ENCODE measurements at places on chromosomes 12 and 14. TPM values are rescaled to one million over a fixed set of nuclear protein-coding genes. Genes with fewer than 3 reads are reported as not detected.
A peak's percentile ranks its signal among the peaks of the same experiment; 100 is the strongest.

KRT8 gene
- total RNA-seq: 4,207 TPM

LUM gene
- 26.1 TPM for total RNA-seq

TIMM9 gene
- 28.4 TPM for total RNA-seq

KRT2 gene
- total RNA-seq: not detected

KRT6C gene
- not detected for total RNA-seq

GNG2 gene
- total RNA-seq: 18.2 TPM

VIPAS39 gene
- 16.3 TPM for total RNA-seq

KLRC4 gene
- 0.47 TPM for total RNA-seq

CRACR2A gene
- 50.3 TPM for total RNA-seq

KLHL33 gene
- 0.05 TPM for total RNA-seq

USP44 gene
- 0.22 TPM for total RNA-seq

RNASE8 gene
- total RNA-seq: not detected

MIP gene
- total RNA-seq: not detected

- H3K4me1 ChIP-seq: no peaks in the 10 kb centered on the region
- H3K27ac ChIP-seq: no peak overlapping the region
- no peak for DNase-seq
- no peaks in the 10 kb centered on the region for H3K27me3 ChIP-seq
- H3K36me3 ChIP-seq: no peaks in the 10 kb centered on the region
Observed at GRCh38 chr12:105445649-105446048, 115.2 kb downstream of the C12orf75 start.

DNA sequence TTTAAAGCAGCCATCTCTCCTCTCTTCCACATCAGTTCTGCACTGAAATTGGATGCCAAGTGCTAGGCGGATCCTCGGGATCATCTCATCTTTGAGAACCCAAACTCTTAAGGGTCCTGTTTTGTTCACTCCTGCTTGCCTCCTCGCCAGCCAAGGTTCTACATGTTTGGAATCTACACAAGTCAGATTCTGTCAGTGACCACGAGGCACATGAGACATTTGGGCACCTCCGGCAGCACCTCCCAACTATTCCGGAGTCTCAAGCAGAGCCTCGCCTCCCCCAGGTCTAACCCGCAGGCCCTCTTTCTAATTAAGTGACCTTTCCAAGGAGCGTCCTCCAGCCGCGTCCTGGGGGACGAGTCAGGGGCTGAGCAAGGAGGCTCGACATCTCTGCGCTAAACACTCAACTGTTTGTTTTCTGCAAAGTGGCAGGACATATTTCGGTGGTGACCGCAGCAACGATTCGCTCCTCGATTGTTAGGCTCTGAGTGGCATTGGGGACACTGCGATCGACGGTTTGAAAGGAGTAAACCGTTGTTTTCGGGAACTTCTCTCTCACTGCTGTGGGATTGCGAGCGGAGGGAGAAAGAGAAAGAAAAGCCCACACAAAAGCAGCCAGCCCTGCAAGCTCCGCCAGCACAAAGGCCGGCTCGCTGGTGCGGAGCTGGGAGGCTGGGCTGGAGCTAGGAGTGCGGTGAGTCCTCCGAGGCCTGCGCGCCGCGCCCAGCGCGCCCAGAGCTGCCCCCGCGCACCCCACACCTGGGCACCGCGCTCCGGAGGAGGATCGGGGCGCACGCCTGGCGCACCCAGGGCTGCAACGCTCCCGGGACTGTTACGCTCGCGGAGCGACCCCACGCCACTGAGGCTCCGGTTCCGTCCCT is 640 bp downstream of the ARMH4 start:
- no peaks in the 10 kb centered on the region for H3K4me1 ChIP-seq
- DNase-seq: peak; percentile 23
- peaks cover 23% of the 10 kb centered on the region for H3K27me3 ChIP-seq
- no peaks in the 10 kb centered on the region for H3K36me3 ChIP-seq
- peak overlapping the region; percentile 89 for H3K4me3 ChIP-seq
- H3K27ac ChIP-seq: no peak overlapping the region

- H3K27ac ChIP-seq: no peak overlapping the region
- no peaks in the 10 kb centered on the region for H3K36me3 ChIP-seq
- H3K27me3 ChIP-seq: peaks cover 92% of the 10 kb centered on the region
- H3K4me1 ChIP-seq: peaks cover 4% of the 10 kb centered on the region
- no peak for DNase-seq
- no peak overlapping the region for H3K4me3 ChIP-seq
Observed at GRCh38 chr12:57222286-57223190, 5.9 kb downstream of the NXPH4 start.

DNA sequence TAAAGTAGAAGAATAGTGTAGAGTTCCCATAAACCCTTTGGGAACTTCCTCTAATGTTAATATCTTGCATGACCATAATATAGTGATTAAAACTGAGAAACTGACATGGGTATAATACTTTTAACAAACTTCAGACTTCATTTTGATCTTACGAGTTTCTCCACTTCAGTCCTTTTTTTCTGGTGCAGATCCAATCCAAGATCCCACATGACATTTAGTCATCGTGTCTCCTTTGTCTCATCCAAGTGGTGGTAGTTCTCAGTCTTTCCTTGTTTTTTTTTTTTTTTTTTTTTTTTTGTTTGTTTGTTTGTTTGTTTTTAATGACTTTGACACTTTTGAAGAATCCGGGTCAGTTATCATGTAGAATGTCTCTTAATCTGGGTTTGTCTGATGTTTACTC is 179.2 kb downstream of the CACNA1C start:
- H3K36me3 ChIP-seq: no peaks in the 10 kb centered on the region
- DNase-seq: no peak
- no peaks in the 10 kb centered on the region for H3K4me1 ChIP-seq
- no peak overlapping the region for H3K27ac ChIP-seq
- H3K27me3 ChIP-seq: no peaks in the 10 kb centered on the region

DNA sequence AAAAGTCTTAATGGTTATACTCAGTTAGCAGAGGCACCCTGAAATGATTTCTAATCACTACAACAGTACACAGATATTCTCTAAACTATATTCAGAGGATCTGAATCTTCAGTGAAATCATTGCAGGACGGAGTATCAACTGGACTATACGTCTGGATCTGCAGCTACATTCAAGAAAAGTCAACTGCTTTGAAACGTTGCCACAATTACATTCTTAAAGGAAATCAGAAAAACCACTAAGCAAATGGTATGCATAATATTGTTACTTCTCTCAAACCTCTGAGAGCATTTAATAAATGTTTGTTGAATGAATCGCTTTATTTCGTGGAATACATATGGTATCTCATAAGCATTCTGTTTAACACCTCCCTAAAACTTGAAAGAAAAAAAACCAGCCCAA is 67.4 kb downstream of the MED13L start:
- no peak overlapping the region for H3K4me3 ChIP-seq
- H3K27ac ChIP-seq: no peak overlapping the region
- H3K4me1 ChIP-seq: no peaks in the 10 kb centered on the region
- DNase-seq: no peak

DNA sequence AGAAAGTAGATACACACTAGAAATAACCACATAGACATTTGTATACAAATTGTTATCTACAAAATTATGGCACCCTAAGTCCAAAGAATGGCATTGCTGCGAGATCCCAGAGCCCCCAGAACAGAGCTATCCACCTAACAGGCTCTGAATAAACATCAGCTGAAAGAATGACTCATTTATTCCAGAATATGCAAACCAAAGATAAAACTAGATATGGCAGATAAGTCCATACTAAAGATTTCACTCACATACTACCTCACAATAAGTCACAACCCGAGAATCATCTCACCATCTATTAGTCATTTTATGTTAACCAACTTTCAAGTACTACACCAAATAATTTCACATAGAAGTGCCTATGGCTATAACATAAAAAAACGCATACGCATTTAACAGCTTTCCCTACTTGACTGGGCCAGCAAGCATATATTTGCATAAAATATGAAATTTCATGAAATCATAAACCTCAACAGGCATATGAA is 5.6 kb downstream of the CNIH1 start:
- no peak overlapping the region for H3K27ac ChIP-seq
- H3K27me3 ChIP-seq: no peaks in the 10 kb centered on the region
- H3K4me1 ChIP-seq: no peaks in the 10 kb centered on the region
- H3K4me3 ChIP-seq: no peak overlapping the region
- DNase-seq: no peak

- H3K27me3 ChIP-seq: no peaks in the 10 kb centered on the region
- no peak overlapping the region for H3K4me3 ChIP-seq
- no peak overlapping the region for H3K27ac ChIP-seq
- no peak for DNase-seq
Observed at GRCh38 chr12:817941-818600, 65.7 kb downstream of the WNK1 start.

GRCh38 chr12:84696281-84696680 is 216.3 kb downstream of the SLC6A15 start:
- no peaks in the 10 kb centered on the region for H3K4me1 ChIP-seq
- no peak overlapping the region for H3K4me3 ChIP-seq
- H3K27ac ChIP-seq: no peak overlapping the region

- H3K4me1 ChIP-seq: no peaks in the 10 kb centered on the region
- no peak for DNase-seq
- H3K27me3 ChIP-seq: no peaks in the 10 kb centered on the region
- H3K27ac ChIP-seq: no peak overlapping the region
- no peaks in the 10 kb centered on the region for H3K36me3 ChIP-seq
Observed at GRCh38 chr14:32494609-32495434, 165.7 kb downstream of the AKAP6 start.

DNA sequence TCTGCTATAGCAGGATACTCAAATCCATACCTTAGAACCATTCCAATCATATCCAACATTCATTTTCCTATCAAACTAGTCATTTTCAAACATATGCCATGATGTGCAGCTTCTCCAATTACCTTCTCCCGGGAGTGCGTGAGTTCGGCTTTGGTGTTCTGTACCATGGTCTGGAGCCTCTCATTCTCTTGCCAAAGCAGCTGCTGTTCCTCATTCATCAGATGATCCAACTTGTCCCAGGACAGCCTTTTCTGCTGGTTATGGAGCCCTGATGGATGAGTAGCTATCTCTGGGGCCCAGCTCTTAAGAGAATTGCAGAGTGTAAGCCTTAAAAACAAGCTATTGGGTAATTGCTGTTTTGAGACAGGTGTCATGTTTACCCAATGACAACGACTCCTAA is 71.1 kb upstream of the SAV1 start:
- H3K36me3 ChIP-seq: no peaks in the 10 kb centered on the region
- H3K27me3 ChIP-seq: no peaks in the 10 kb centered on the region
- no peak overlapping the region for H3K4me3 ChIP-seq
- no peak for DNase-seq
- no peaks in the 10 kb centered on the region for H3K4me1 ChIP-seq

- H3K36me3 ChIP-seq: no peaks in the 10 kb centered on the region
- H3K27me3 ChIP-seq: no peaks in the 10 kb centered on the region
- no peak overlapping the region for H3K4me3 ChIP-seq
- DNase-seq: no peak
Observed at GRCh38 chr14:68501614-68502052, 291.2 kb downstream of the ZFP36L1 start.

GRCh38 chr12:82688035-82688501 is 1.4 kb downstream of the TMTC2 start:
- peak overlapping the region; percentile 88 for H3K4me3 ChIP-seq
- H3K36me3 ChIP-seq: no peaks in the 10 kb centered on the region
- H3K27ac ChIP-seq: peak overlapping the region; percentile 97
- DNase-seq: no peak
- no peaks in the 10 kb centered on the region for H3K27me3 ChIP-seq

DNA sequence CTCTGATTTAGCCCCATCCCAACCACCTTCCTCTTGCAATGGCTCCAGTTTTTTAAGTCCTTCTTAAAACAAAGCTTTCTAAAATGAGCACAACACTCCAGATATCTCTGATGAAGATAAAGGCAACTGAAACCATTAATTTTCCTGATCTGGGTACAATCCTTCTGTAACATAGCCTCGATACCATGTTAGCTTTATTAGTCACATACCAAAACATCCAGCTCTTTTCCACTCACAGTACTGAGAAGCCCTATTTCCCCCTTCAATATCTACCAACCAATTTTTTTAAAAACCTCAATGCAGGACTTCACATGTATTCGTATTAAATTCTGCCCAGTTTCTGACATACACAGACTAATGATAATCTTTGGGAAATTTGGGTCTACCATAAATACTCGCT is 105.9 kb downstream of the MED13L start:
- no peaks in the 10 kb centered on the region for H3K27me3 ChIP-seq
- H3K4me3 ChIP-seq: no peak overlapping the region
- H3K36me3 ChIP-seq: no peaks in the 10 kb centered on the region
- no peak for DNase-seq
- no peak overlapping the region for H3K27ac ChIP-seq

DNA sequence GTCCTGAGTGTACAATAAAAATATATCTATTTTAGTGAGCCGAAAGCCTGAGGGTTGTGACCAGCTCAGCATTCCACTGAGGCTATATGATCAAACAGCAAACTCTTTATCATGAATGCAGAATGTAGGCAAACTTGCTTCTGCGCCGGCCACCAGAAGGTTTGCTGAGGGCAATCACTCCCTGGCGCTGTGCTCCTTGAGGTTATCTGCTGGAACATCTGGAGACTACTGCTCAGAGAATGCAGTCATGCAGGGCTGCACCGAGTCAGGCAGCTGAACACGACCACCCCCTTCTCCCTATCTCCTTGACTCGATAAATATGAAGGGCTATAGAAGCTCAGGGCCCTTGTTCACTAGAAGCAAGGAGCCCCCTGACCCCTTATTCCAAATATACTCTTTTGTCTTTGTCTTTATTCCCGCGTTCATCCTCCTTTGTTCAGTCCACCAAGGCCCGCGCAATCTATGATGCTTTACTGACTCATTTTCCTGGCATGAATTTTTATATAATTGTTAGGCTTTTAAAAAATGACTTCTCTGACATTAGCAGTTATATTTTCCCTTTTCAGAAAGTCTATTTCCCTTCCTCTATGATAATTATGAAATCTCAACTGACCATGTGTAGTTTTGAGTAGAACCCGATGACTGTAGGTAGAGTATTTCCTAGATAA is 1089.3 kb downstream of the SLC16A7 start:
- H3K4me3 ChIP-seq: no peak overlapping the region
- DNase-seq: no peak
- H3K27ac ChIP-seq: no peak overlapping the region
- H3K36me3 ChIP-seq: no peaks in the 10 kb centered on the region

DNA sequence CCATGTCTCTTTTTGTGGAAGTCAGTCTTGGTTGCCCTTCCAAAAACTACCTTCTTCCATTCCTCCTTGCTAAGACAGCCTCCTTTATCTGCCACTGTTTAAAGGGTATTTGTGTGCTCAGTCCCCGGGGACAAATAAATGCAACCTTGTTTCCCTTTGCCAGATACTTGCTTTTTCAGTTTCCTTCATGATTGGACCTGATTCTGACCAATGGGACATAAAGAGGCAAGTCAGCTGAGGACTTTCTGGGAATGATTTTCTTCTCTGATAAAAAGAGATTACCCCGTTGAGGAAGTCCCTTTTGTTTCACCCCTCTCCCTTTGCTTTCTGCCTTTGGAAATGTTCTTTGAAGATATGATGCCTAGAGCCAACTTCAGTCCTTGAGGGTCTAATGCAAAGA is 7.4 kb upstream of the TUBA1B start:
- H3K36me3 ChIP-seq: no peaks in the 10 kb centered on the region
- DNase-seq: no peak
- no peaks in the 10 kb centered on the region for H3K27me3 ChIP-seq
- no peak overlapping the region for H3K4me3 ChIP-seq
- H3K4me1 ChIP-seq: no peaks in the 10 kb centered on the region

- no peak overlapping the region for H3K4me3 ChIP-seq
- peaks cover 4% of the 10 kb centered on the region for H3K27me3 ChIP-seq
- H3K27ac ChIP-seq: no peak overlapping the region
- H3K4me1 ChIP-seq: no peaks in the 10 kb centered on the region
Observed at GRCh38 chr14:104037074-104037473, 48.4 kb upstream of the ASPG start.

Data from colonic mucosa (tissue), 4 donors.